T-helper 1 cell treated with Interleukin-12 subunit alpha and Interleukin-12 subunit beta and Interleukin-4 antibody, amounts not matched to agents 30 ng/mL and 1 ng/mL, for 36 hours (primary cell): ENCODE measurements at places on chromosomes 7 and 10. TPM values are rescaled to one million over a fixed set of nuclear protein-coding genes. Genes with fewer than 3 reads are reported as not detected.

PLPP4 gene
- not detected in 2 replicates for total RNA-seq

SMURF1 gene
- total RNA-seq: 18.9 and 19.2 TPM in 2 replicates

LRRC18 gene
- total RNA-seq: not detected in 2 replicates

SPDYE9 gene
- not detected in 2 replicates for total RNA-seq

PNLIPRP3 gene
- total RNA-seq: not detected in 2 replicates

PRTFDC1 gene
- total RNA-seq: 0.27 and 1.0 TPM in 2 replicates

TSPAN13 gene
- total RNA-seq: 0.61 and 0.68 TPM in 2 replicates

NUDCD3 gene
- 70.9 and 79.0 TPM in 2 replicates for total RNA-seq

CPN1 gene
- not detected in 2 replicates for total RNA-seq

GPR85 gene
- total RNA-seq: not detected in 2 replicates

CYP2W1 gene
- not detected in 2 replicates for total RNA-seq

MMD2 gene
- not detected in 2 replicates for total RNA-seq

ANKRD2 gene
- total RNA-seq: 0.32 TPM in 1 of 2 replicates, not detected in the other

FAM25G gene
- not detected in 2 replicates for total RNA-seq

UNCX gene
- not detected in 2 replicates for total RNA-seq

RNLS gene
- total RNA-seq: 2.1 TPM in 2 replicates

PGAM2 gene
- 0.34 and 0.66 TPM in 2 replicates for total RNA-seq

HTR5A gene
- not detected in 2 replicates for total RNA-seq

COMMD3 gene
- total RNA-seq: 79.4 and 89.3 TPM in 2 replicates

KIAA1549 gene
- 0.32 and 0.42 TPM in 2 replicates for total RNA-seq

HOXA10 gene
- not detected in 2 replicates for total RNA-seq

FAM180A gene
- total RNA-seq: not detected in 2 replicates

SLC26A4 gene
- total RNA-seq: 17.4 and 17.8 TPM in 2 replicates

TRIM50 gene
- not detected in 2 replicates for total RNA-seq

INA gene
- 0.54 and 0.64 TPM in 2 replicates for total RNA-seq

FAM131B gene
- 0.37 TPM in 2 replicates for total RNA-seq

CLRN3 gene
- not detected in 2 replicates for total RNA-seq

ADAM12 gene
- 0.07 and 0.17 TPM in 2 replicates for total RNA-seq

VWA2 gene
- total RNA-seq: not detected in 2 replicates

PRPS1L1 gene
- total RNA-seq: not detected in 2 replicates

EDRF1 gene
- total RNA-seq: 42.1 and 44.7 TPM in 2 replicates

MMRN2 gene
- total RNA-seq: not detected in 2 replicates

CALHM2 gene
- 67.2 and 67.3 TPM in 2 replicates for total RNA-seq

FOXP2 gene
- total RNA-seq: not detected in 2 replicates

TBC1D12 gene
- total RNA-seq: 0.29 and 0.74 TPM in 2 replicates

ADRB1 gene
- 0.12 TPM in 1 of 2 replicates, not detected in the other for total RNA-seq

INSYN2A gene
- total RNA-seq: not detected in 2 replicates

SPDYE5 gene
- not detected in 2 replicates for total RNA-seq

LDB1 gene
- total RNA-seq: 86.4 and 88.7 TPM in 2 replicates

PILRA gene
- total RNA-seq: 11.7 and 11.8 TPM in 2 replicates

PRLHR gene
- not detected in 2 replicates for total RNA-seq

CUEDC2 gene
- 61.7 and 65.3 TPM in 2 replicates for total RNA-seq

PRSS1 gene
- not detected in 2 replicates for total RNA-seq

RAPGEF5 gene
- 0.17 and 0.93 TPM in 2 replicates for total RNA-seq

CALHM3 gene
- total RNA-seq: 0.20 TPM in 1 of 2 replicates, not detected in the other

LIPM gene
- total RNA-seq: not detected in 2 replicates

EEPD1 gene
- 14.4 and 18.5 TPM in 2 replicates for total RNA-seq

MET gene
- 0.61 and 0.71 TPM in 2 replicates for total RNA-seq

RBP3 gene
- not detected in 2 replicates for total RNA-seq

SEMA3D gene
- not detected in 2 replicates for total RNA-seq
